ENCODE measurements at places on chromosomes 5 and 9.

GRCh38 chr9:88053856-88054501 lies 79.6 kb upstream of the CDK20 start:
- no peak for DNase-seq

GRCh38 chr9:82192211-82192610 lies 203.6 kb downstream of the SPATA31D1 start:
- DNase-seq: no peak

DNA sequence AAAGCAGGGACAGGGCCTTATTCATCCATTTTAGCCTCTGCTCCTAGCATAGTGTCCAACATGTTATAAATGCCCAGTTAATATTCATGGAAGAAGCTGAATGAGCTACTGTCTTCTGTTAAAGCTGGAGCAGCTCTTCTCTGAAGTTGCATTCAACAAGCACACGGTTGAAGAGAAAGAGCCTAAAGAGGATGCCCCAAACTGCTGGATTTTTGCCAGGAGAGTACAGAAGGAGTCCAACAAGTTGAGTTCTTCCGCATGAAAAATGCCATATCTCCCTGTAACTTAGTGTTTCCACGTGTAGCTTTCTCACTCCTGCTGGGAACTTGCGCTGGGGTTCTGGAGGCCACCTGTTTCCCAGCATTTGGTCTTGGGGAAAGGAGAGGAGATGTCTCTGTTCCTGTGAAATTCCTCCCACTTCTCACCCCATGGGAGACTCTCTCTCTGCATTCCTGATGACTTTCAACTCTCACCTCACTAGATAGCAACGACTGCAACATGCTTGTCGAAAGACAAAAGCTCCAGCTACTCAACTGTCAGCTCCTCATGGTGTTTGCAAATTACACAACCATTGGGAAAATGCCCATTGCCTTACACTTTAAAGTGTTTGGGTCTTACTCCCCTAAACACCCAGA lies 122.8 kb downstream of the KIF4B start:
- DNase-seq: no peak

- no peak for DNase-seq
Measured at GRCh38 chr9:132840980-132841379, 37.1 kb downstream of the AK8 start.

DNA sequence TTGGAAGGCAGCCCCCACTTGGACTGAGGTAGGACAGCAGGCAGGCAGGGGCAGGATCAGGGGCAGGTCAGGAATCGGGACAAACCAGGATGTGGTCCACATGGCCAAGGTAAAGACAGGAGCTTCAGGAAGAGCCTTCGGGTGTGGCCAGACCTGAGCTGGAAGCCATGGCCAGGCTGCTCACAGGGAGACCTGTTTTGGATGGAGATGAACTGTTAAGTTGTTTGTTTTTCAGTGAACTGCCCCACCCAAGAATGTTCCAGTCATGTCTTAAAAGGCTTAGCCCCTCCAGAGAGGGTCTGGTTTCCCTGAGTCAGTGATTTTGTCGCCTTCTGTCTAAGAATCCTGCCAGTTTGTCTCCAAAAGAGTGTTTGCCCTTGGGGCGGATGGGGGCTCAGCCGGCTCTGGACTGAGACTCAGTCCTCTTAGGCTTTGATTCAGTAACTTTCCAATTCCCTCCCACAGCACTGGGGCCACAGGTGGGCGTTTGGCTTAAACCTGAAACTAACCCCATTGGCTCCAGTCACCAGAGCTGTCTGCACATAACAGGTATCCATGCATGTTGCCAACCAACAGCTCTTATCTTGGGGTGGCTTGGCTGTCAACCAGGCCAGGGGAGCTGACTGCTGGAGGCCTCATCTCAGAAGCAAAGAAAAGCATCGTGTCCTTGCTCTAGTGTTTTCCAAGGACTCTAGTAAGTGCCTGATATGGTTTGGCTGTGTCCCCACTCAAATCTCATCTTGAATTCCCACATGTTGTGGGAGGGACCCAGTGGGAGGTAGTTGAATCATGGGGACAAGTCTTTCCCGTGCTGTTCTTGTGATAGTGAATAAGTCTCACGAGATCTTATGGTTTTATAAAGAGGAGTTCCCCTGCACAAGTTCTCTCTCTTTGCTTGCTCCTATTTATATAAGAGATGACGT lies 11.3 kb upstream of the ANKH start:
- DNase-seq: no peak

DNA sequence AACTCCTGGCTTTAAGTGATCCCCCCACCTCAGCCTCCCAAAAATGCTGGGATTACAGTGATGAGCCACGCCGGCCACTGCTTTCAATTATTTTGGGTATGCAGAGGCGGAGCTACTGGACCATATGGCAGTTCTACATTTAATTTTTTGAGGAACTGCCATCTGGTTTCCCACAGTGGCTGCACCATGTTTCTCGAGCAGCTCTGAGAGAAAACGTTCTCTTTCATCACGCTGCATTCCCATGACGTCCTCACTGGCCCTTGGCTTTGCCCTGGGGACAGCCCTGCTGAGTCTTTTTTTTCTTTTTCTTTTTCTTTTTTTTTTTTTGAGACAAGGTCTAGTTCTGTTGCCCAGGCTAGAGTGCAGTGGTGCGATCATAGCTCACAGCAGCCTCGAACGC lies 35.5 kb upstream of the GRHPR start:
- no peak for DNase-seq

DNA sequence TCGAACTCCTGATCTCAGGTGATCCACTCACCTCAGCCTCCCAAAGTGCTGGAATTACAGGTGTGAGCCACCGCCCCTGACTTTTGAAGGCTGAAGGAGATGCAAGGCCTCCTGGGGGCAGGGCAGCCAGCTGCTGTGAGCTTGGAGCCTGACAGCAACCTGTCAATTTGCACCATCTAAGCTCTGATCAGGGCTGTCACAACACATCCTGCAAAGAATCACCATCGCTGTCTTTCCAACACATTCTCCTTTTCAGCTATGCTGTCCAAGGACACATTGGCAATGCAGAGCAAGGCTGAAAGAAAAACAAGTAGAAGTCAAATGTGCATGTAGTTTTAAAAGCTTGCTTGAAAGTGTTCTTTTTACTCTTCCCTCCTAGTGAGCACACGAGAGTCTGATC lies 54.6 kb downstream of the GNA14 start:
- DNase-seq: no peak

- DNase-seq: no peak
Measured at GRCh38 chr5:7576023-7576715, 180.2 kb downstream of the ADCY2 start.

- DNase-seq: no peak
Measured at GRCh38 chr5:150516011-150516410, 8.1 kb downstream of the NDST1 start.

DNA sequence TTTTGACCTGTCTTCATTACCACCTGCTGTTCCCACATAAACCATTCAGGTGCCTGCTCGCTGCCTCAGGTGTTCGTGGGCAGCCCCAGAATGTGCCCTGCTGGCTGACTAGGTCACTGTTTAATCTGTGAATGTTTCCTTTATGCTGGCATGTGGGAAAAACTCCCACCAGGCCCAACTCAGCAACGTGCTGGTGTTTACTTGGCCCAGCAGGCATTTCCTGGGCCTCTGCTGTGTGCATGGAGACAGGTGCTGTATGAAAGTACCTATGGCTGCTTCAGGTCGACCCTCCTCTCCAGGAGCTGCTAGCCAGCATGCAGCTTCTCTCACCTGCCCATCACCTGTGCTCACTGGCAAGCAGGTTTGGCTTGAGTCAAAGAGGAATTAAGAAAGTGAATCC lies 65.8 kb downstream of the RAD23B start:
- DNase-seq: no peak

- no peak for DNase-seq
Measured at GRCh38 chr9:136682710-136683109, 4.5 kb downstream of the AGPAT2 start.

- no peak for DNase-seq
Measured at GRCh38 chr5:81778642-81779041, 27.7 kb upstream of the SSBP2 start.

DNA sequence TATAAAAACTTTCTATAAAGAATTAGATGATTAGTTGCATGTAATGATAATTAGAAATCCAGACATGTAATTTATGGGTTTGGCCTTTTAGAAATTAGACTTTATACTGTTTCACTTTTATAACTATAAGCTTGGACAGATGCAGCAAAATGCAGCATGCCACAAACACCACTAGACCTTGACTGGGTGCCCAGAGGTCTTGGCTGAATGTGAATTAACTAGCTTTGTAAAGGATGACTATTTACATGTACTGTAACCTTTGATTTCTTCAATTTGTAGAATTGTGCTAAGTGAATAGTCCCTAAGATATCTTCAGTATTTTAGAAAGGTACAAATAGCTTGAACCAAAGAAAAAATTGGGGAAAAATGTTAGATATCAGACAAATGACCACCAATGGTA lies 2168.1 kb downstream of the MAT2B start:
- no peak for DNase-seq

GRCh38 chr5:120098426-120098825 lies 365.7 kb upstream of the PRR16 start:
- DNase-seq: no peak

- DNase-seq: no peak
Measured at GRCh38 chr9:90851444-90851843, 49.8 kb downstream of the SYK start.

DNA sequence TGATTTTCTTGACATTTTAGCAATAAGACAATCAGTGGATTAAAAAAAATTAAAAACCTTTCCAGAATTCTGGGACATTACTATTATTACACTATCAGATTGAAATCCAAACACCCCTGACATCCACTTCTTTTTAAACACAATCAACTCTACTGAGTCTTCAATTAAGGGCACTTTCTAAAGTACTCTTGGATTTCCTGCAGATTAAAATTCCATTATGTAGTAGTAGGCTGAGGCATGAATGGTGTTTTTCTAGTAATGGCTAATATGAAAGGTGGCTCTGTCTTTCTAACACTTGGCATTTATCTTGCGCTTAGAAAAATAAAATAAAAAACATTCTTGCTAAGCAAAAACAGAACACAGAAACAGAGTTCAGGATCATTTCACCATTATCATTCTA lies 107.8 kb downstream of the OXCT1 start:
- no peak for DNase-seq

GRCh38 chr9:18037981-18038380 lies 436.0 kb upstream of the ADAMTSL1 start:
- DNase-seq: no peak

DNA sequence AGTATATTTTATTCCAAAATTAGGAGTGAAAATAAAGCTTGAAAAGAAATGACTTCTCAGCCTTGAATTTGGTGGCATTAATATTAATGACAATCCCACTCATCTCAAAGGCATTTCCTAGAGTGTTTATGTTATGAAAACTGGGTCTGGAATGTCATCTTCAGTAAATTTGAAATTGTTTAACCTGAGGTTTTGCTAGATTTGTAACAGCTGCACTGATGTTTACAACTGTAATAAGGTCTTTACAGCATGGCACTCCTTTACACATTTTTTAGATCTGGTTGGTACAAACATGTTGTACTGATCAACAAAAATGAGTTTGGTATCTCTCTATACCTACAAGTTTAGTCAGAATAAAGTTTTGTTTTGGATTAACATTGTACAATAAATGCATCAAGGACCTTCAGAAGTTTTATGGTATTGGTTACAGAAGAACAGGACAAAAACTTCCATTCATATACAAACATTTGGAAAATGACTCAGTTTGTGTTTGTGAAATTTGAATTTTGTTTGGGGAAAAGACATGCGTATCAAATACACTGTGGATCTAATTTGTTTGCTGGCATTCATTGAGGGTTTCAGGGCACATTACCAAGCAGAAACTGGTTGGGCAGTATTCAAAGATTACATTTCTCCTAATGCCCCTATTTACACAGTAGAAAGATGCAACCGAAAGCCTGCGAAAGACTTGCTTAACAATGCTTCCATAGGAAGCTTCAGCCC lies 11.6 kb downstream of the FANCC start:
- no peak for DNase-seq

DNA sequence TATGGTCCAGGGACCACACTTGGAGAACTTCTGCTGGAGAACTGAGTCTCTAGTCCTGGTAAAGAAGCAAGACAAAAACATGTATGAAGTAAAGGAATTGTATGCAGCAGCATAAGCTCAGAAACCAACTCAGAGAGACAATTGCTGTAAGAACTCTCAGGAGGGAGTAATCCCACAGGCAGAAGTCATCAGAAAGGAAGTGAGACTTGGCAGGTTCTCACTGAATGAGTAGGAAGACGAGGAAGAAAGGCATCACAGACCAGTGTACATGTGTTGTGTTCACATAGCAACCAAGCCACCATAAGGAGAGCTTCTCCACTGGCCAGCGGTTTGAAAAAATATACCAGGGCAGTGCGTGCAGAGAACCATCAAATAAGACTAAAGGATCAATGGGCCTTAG lies 57.9 kb upstream of the FST start:
- no peak for DNase-seq

GRCh38 chr5:50808406-50808805 lies 142.0 kb downstream of the PARP8 start:
- DNase-seq: no peak

- no peak for DNase-seq
Measured at GRCh38 chr5:1966461-1966860, 83.7 kb upstream of the IRX4 start.

DNA sequence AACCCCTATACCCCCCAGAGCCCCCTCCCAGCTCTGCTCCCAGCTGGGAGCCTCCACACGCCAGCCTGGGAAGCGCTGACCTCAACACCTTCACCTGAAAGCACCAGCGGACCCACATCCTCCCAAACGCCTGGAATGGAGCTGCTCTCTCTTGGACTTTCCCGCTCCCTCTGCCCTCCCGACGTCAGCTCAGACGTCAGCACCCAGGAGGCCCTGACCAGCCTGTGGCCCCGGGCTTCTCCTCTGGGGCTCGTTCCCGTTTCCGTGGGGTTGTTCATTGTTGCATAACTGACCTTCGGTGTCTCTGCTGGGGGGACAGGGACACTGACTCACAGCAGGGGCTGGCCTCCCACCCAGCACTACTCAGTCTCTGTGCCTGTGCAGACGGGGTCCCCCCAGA lies 35.0 kb upstream of the SLC6A3 start:
- DNase-seq: no peak

GRCh38 chr9:87672586-87672985 lies 53.3 kb upstream of the CTSL start:
- DNase-seq: no peak

- DNase-seq: no peak
Measured at GRCh38 chr5:179234563-179235135, 110.6 kb downstream of the ADAMTS2 start.

- DNase-seq: no peak
Measured at GRCh38 chr5:96794757-96795156, 13.0 kb downstream of the ERAP1 start.

GRCh38 chr9:110996436-110997220 lies 41.6 kb downstream of the LPAR1 start:
- no peak for DNase-seq

GRCh38 chr9:120862452-120862851 lies 14.5 kb downstream of the PHF19 start:
- no peak for DNase-seq

GRCh38 chr5:149963729-149964128 lies 3.2 kb downstream of the SLC26A2 start:
- DNase-seq: no peak

DNA sequence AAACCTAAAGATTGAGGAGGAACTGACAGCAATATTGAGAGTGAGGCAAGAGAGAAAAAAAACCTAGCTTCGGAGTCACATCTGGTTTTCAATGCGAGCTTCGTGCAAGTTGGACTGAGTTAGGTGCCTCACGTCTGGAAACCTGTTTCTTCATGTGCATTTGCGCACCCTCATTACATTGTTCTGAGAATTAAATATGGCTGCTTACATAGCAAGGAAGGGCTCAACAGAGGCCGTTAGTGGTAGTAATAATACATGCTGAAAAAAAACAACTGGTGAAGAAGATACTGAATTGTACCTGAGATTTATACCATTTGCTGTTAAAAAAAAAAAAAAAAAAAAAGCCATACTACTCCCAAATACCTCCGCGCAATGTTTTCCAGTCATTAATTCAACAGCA lies 18.6 kb downstream of the DNAJA1 start:
- DNase-seq: no peak
